ENCODE measurements at places on chromosomes 13 and 19.
A peak's percentile ranks its signal among the peaks of the same experiment; 100 is the strongest.

DNA sequence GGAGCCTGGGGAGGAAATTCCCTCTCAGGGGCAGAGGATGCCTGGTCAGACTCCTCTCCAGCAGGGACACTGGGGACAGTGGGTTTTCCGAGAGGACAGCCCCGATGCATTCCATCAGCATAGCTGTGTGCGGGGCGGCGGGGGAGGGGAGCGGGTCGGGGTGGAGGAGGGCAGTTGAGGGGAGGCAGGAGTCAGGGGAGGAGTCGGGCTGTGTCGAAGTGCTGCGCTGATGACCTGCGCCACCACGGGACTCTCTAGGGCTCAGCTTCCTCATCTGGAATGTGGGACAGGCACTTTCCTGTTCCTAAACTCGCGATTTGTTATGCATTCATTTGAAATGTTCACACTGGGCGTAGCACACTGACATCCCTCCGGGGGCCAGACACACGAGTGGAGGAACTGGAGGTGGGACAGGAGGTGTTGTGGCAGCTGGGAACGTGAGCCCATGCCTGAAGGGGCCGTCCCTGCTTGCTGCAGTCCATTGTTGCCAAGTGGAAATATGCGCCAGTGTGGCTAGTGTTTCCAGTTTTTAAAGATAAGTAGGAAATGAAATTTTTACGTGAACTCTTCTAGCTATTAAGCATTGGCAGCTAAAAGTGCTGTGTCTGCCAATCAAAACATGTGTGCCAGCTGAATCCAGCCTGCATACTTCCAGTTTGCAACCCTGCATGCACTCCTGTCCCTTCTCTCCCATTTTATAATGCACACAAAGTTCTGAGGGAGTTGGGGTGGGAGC is 43.3 kb downstream of the FLT1 start:
- DNase-seq = peak; percentile 33

GRCh38 chr19:9883231-9883758 is 48.2 kb downstream of the PIN1 start:
- no peak for DNase-seq

- DNase-seq = no peak
These were observed 3.8 kb upstream of the RETN start for GRCh38 chr19:7665076-7665475.

DNA sequence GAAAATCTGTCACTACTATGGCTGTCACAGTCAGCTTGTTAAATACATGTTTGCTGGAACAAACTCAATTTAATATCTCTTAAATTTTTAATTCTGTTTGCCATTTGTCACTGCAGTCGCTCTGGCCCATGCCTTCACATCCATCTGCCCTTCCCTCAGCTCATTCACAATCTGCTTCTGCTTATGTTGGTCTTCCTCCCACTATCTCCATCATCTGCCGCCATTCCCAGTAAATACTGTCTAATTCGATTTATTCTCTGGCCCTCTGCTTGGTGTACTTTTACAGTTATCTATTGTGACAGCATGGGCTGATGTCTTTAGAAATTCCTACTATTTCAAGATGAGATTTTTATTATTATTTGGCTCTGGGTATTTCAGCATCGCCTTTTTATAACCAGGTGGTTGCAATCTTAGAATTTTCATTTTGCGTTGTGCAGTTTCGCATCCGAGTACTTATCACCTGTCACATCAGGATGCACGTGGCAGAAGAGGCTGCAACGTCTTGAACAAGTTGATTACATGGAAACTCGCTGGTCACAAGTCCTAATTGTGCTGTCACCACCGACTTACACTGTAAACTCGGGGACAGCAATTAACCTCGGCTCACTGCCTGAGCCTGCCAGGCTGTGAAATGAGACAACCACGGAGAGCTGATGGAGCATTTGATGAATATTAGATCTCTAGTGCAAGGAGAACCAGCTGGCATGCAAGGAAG is 158.4 kb downstream of the MYO16 start:
- DNase-seq = no peak

- no peak for DNase-seq
These were observed 21.8 kb downstream of the MRPS12 start for GRCh38 chr19:38952395-38953165.

DNA sequence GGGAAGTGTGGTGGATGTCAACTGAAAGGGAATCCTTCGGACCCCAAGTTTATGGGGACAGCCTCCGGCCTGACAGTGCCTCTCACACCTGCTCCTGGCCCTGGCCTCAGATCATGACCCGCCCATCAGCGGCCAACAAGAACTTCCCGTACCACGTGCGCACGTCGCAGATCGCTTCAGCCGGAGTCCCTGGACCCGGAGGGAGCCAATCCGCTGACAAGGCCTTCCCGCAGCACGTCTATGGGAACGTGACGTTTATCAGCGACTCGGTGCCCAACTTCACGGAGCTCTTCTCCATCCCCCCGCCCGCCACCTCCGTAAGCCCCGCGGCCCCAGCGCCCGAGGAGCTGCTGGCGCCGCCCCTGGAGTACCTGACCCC is 2.0 kb upstream of the MEGF8 start:
- no peak for DNase-seq

DNA sequence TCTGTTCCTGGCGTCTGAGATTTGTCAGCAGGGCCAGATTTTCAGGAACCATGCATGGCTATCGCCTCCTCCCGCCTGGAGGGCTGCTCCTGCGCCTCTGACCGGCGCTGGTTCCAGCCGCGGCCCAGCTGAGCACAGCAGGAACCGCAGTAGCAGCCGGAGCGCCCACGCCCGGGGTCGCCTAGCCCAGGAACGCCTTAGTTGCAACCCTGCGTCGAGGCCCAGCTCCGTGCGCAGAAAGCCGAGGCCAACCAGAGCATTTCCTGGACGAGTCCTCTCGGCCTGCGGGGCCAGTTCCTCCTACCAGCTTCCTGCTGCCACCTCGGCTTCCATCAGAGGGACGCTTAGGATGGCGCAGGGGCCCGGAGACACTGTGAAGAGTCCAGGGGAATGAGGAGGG is 74.9 kb downstream of the ZNF492 start:
- no peak for DNase-seq

DNA sequence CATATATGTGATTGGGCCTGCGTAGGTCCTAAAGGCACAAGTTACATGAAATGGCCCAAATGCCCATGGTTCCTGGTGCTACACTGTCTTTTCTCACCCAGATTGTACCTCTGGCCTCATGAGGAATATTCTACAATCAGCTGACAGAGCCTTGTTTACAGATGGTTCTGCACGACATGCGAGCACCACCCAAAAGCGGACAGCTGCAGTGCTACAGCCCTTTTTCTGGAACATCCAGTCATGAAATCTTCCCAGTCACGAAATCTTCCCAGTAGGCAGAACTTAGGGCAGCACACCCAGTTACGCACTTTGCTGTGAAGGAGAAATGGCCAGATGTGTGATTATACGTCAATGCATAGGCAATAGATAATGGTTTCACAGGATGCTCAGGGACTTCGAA is 7.7 kb upstream of the ELF1 start:
- no peak for DNase-seq

- DNase-seq = no peak
These were observed 2878.3 kb upstream of the PCDH20 start for GRCh38 chr13:64293923-64294322.

- no peak for DNase-seq
These were observed 38.7 kb downstream of the KCTD4 start for GRCh38 chr13:45162194-45162593.

DNA sequence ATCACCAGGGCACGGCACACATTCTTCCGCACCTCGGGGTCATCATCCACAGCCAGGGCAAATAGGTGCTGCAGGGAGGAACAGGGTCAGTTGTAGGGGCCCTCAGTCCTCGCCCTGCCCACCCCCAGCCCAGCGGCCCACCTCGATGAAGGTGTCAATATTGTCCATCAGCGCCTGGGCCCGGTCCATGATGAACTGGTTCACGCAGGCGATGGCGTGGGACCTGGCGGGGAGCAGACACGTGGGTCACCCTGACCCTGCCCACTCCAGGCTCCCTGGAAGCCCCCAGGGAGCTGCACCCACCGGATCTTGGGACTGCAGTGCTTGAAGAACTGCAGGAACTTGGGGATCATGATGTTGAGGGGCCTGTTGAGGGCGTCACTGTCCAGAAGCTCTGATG is 8.6 kb downstream of the TNPO2 start:
- no peak for DNase-seq

GRCh38 chr13:107361666-107362065 is 793.7 kb upstream of the ARGLU1 start:
- DNase-seq = no peak

GRCh38 chr19:12015753-12016116 is 19.7 kb downstream of the ZNF433 start:
- no peak for DNase-seq

- no peak for DNase-seq
These were observed 5.1 kb upstream of the SIGLEC9 start for GRCh38 chr19:51119611-51120010.

DNA sequence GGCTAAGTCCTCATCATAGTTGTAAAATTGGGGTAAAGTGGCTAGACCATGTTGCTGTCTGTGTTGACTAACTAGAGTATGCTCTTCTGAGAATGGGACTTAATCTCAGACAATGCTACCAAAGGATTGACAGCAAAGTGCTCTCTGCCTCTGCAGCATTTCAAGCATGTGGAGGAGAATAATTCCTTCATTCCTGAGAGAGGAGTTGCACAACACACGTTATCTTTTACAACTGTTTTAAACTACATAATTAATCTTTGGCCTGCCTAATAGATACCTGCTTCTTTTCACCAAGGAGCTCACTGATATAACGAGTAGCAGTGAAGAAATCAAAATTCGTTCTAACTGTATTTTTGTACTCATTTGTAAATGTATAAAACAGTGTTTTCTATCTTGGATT is 2172.2 kb downstream of the PCDH9 start:
- no peak for DNase-seq

DNA sequence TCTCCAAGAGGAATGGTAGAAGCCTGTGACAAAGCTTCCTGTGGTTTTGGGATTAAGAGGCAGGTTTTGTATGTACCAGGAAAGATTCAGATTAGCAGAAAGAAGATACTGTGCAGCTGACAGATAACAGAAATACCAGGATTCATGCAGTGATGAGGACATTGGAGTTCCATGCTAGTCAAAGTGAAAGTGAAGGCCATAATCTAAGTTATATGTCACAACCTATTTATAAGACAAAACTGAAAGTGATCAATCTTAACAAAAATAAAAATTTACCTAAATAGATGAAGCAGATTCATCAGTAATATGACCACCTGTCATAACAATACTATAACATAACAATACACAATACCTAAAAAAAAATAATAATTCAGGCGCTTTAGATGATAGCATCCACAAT is 1305.2 kb upstream of the PCDH9 start:
- DNase-seq = no peak

- DNase-seq = no peak
These were observed 29.5 kb upstream of the NFIC start for GRCh38 chr19:3336680-3337523.

DNA sequence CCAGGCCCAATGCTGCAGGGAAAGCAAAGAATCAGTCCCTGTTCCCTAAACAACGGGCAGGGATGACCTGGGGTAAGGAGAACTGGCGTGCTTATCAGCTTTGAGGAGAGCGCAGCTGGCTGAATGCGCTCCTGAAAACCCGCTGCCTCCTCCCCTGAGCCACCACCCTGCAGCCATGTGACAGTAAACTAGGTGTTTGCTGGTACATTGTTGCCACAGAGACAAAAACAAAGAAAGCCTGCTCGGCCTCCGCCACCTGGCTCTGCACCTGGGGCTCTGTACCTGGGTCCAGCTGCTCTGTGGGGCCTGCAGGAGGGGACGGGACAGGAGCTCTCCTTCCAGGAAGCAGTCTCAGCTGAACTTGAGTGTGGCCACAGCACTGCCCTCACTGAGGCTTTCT is 21.8 kb downstream of the MCF2L start:
- no peak for DNase-seq

DNA sequence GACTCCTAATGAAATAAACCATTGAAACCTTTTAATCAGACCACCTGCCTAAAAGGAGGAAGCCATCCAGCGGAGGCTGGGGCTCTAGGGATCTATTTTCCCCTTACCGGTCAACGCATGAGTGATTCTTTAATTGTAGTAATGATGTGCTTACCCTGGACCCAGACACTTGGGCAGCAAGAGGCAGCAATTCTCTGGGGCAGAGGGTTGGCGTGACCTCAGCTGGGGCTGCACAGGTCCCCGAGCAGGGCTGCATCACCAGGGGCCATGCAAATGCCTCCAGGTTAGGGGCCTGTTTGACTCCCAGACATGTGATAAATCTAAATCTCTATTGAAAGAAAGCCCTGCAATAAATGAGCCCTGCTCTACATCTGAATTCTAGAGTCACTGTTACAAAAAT is 194.2 kb upstream of the TSHZ3 start:
- no peak for DNase-seq

DNA sequence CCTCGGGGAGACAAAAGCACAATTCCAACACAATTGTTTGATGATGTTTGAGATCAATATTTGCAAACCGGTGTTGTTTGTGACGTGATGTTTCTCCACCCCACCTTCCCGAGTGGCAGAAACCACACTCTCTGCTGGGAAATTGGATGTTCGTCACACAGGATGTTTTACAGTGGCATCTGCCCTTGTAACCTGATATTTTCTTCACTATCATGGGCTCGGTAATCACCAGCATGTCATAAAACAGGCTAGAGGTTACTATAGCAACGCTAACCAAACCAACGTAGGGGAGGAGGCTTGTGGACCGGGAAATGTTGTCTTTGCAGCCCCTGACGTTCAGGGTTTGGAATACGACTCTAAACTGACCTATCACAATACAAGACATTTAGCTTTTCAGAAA is 454.5 kb downstream of the IRS2 start:
- DNase-seq = no peak

- DNase-seq = no peak
These were observed 41.8 kb downstream of the SACS start for GRCh38 chr13:23391752-23392151.

GRCh38 chr13:35927567-35928021 is 203.6 kb downstream of the DCLK1 start:
- DNase-seq = peak; percentile 6

DNA sequence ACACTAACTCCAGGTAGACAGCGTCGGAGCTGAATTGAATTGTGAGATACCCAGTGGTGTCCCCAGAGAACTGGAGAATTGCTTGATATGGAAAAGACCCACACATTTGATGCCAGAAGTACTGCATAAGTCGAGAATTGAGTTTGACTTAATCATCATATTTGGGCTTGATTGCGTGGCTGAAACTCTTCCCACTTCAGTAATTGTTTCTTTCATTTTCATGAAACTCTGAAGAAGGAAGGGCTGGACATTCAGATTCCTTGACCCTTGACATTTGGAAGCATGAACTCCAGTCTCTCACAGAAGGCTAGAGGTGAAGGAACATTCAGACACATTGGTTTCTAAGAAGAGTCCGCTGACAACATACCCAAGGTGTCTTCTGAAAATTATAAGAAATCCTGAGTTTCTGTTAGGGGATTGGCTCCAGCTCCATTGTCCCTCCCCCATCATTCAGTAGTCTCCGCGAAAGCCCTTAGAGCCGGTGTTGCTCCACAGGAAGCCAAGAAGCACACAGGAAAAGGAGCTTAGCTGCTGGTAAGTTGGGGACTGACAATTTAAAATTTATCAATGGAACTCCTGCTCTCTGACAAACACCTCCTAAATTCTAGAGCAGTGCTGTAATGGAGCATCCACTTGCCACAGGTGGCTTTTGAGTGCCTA is at the start of gene FPR2:
Gene FPR2 (plus strand): TSS at position 484 of the 660 bp plus-strand sequence. CDS start 7,479 bp downstream, outside the sequence.
- no peak for DNase-seq

GRCh38 chr19:35557539-35558399 is 5.7 kb downstream of the ATP4A start:
- peak; percentile 91 for DNase-seq

- peak; percentile 21 for DNase-seq
These were observed 29.6 kb upstream of the EEF1AKMT1 start for GRCh38 chr13:20803180-20803965.

All from K562 (cell line).